ENCODE measurements at places on chromosomes 7 and 10.

DNA sequence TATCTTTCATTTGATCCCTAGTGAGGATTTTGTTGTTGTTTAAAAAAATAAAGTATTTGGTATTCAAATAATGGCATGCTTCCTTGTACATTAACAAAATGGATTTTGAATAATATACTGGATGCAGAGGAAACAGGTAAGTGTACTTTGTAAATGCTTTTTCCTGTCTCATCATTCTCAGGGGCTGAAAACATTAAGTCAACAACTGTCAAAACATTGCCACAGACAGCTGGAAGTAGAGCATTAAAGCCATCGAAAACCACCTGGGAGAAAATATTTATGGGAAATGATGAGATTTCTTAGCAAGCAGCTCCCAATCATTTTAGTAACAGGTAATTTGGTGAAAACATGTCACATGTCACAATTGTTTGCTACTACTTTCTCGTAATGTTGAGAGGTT lies 10.7 kb downstream of the TAS2R39 start:
- DNase-seq, result no peak

DNA sequence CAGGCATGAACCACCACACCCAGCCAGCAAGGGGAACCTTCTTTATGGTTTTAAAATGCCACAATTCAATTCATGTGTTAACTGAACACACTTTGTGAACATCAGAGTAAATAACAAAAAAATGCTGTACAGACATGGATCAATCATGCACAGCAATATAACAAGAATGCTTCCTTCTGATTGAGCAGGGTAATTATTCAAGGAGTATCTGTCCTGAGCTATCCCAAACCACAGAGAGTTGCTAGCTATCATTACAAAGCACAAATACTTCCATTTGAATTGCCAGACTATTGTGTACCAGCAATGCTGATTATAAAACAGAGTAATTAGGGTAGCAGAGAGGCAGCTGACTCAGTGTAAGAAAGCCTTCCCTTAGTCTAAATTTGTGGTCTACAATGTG lies 11.3 kb upstream of the RHOBTB1 start:
- no peak for DNase-seq

GRCh38 chr7:36827726-36828703 lies 103.7 kb upstream of the AOAH start:
- no peak for DNase-seq

GRCh38 chr10:57979491-57979890 lies 288.2 kb downstream of the IPMK start:
- no peak for DNase-seq

GRCh38 chr10:110857265-110858171 lies 14.2 kb upstream of the PDCD4 start:
- DNase-seq, result no peak

DNA sequence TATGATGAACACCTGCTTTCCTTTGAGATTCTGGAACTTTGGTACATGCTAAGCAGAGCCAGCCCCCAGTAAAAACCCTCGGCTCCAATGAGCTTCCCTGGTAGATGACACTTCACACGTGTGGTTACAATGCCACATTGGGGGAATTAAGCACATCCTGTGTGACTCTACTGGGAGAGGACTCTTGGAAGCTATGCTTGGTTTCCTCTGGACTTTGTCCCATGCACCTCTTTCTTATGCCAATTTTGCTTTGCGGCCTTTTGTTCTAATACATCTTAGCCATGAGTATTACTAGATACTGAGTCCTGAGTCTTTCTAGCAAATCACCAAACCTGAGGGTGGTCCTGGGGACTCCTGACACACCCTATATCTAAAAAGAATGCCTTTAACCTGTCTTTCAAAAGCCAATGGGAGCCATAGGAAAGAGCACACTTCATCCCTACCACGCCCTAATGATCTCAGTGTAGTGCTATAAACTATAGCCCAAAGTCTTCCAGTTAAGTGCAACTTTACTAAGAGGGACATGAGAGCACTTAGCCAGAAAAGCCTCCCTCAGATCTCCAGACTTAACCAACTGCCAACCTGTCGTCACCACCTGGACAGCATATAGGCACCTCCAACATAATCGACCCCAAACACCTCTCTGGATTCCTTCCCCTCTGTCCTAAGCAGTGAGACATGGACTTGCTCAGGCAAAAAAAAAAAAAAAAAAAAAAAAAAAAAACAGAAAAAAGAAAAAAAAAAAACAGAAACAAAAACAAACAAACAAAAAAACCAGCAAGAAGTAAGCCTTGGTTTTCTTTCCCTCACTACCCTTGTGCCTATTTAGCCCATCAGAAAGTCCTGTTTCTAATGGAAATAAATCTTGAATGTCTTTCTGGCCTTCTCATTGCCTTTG lies 37.4 kb downstream of the CCDC6 start:
- DNase-seq, result no peak

DNA sequence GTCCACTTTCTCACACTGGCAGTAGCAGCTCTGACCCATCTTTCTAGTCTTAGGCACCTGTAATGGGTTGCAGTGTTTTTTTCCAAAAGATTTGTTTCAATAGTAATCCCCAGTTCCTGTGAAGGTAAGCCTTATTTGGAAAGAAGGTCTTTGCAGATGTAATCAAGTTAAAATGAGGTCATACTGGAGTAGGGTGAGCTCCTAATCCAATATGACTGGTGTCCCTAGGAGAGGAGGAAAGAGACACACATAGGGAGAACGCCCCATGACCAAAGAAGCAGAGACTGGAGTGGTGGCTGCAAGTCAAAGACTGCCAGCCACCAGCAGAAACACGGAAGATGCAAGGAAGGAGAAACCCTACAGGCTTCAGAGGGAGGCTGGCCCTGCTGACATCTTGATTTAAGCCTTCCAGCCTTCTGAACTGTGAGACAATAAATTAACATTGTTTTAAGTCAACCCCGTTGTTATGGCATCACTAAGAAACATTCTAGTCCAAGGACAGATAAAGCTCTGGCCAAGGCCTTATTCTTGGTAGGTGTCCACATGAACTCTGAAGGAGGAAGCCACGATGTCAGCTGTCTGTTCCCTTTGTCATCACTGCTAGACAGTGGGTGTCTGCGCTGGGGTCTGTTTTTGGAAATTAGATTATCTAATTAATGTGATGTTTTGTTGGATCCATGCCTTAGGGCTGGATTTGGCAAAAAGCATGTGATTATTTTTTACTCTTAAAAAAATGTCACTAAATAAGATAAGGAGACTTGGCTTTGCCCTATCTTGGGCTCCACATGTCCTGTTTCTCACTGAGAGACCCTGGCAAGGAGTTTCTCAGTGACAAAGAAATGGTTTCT lies 214.9 kb downstream of the KCNMA1 start:
- no peak for DNase-seq

- no peak for DNase-seq
Measured at GRCh38 chr7:17558558-17559332, 260.3 kb downstream of the AHR start.

DNA sequence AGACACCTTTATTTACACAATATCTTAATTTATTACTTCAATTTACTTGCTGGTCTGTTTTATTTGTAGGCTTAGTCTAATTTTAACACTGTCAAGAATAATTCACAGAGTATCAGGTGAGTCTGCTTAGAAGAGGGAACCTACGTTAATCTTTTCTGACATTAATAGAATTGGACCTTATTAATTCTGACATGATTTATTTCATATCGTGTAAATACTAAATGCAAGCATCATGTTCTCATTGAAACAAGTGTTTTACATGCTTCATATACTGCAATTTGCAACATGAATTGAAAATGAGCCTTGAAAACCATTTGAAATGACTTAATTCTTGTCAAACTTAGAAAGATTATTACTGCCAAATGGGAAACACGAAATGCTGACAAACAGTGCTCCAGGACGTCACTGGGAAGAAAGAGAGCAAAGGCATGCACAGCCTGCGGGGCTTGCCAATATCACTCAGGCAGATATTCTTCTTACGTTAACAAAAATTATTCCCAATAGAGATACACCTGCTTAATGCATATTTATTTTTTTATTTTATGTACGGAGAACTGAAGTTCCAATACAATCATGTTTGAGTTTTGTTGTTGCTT lies 282.0 kb upstream of the AKR1E2 start:
- DNase-seq, result no peak

DNA sequence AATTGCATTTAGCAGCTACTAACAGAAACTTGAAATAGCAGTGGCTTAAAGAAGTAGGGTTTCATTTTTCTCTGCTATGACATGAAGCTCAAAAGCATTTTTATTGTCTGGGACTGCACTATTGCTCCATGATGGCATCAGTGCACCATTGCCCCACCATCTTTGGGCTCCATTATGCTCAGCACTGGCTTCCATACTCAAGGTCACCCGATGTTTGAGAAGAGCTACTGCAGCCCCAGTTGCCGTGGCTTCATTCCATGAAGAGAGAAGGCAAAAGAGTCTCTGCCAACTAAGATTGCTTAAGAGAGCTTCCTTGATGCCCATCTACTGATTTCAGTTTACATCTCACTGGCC lies 192.2 kb upstream of the LRGUK start:
- no peak for DNase-seq

GRCh38 chr10:3118641-3119091 lies 51.3 kb downstream of the PFKP start:
- DNase-seq, result no peak

GRCh38 chr10:117399341-117400196 lies 24.3 kb upstream of the PDZD8 start:
- DNase-seq, result no peak

DNA sequence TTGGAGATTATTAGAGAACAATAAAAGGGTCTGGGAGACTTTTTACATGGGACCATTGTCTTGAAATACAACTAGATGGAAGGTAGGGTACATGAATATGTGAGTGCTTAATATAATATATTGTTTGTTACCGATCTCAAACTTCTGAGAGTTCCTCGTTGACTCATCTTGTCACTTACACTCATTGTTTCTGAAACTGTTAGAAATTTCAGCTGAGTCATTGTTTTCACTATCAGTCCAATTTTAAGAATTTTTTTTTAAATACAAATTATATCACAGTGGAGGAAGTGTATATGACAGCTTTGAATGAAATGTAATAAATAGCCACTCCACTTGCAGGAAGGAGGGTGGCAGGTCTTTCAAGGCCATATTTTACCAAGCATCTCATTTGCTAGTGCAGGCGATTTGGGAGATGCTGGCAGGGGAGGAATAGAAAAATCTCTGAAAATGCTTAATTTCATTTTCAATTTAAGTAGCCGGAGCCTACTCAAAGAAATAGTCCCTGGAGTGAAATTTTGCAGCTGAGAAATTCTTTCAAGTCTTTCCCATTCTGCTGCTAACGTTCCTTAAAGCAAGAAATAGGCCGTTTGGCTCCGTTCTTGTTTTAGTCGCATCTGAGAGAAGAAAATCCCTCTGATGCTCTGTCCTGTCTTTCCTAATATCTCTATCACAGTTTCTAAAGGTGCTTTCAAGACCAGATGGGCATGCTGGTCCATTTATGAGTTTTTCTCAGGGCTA lies 1404.2 kb upstream of the CELF2 start:
- no peak for DNase-seq

DNA sequence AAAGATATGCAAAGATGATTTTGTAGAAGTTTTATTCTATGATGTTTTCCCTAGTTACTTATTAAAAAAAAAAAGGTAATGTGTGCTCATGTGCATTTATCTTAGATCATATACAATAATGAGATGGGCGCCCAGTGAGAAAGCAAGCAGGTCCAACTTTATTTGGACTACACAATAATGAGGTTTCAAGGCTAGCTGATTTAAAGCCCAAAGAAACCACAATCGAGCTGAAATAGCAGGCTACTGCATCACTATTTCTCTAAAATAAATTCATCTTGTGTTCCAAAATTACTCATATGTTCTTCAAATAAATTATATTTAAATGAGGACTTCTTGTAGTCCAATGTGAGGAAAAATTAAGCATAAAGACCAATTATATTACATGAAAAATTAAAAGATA lies 110.1 kb downstream of the JMJD1C start:
- no peak for DNase-seq

GRCh38 chr10:61136139-61136538 lies 192.2 kb upstream of the RHOBTB1 start:
- DNase-seq, result no peak

- no peak for DNase-seq
Measured at GRCh38 chr7:44315301-44315903, 10.0 kb downstream of the CAMK2B start.

DNA sequence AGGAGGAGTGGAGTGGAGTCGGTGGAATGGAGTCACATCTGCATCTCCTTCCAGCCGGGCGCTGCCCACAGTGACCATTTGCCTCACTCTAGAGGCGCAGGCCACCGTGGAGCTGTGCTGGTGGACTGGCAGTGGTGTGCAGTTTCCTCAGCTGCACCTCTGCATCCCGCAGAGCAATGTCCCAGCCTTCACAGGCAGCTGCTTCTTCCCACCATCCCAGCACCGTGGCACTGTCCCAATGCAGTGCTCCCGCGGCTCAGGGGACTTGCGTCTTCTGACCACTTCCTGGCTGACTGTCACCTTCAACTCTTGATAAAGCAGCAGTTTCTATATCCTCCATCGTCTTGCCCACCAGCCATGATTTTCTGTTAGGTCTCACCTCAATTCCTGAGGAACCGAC lies 90.3 kb upstream of the SFMBT2 start:
- DNase-seq, result no peak

DNA sequence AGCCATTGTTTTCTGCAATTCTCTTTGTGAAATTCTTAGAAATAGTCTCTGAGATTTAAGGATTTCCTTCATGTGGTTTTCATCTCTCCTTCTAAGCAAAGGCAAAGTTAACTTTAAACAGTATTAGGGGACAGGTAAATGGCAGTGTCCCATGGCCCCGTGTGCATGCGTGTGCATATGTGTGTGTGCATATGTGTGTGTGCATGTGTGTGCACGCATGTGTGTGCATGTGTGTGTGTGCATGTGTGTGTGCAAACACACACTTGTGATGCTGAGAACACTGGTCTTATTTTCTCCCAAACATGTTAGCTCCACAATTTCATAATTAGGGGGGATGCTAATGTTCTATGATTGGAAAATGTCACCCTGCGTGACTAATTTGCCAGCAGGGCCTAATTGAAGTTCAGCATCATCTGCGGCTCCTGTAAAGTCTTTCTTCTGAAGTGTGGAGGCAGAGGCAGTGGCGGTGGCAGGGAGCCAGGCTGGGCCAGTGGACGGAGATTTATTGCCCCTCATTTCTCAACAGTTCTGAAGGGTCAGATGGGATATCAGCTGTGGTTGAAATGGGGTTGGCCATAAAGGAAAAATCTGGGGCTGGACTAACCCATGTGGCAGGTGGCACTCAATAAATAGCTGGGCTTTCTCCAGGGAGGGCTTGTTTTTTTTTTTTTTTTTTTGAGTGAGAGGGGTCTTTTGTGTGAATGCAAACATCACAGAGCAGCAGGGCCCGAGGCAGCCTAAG lies 289.3 kb upstream of the PODXL start:
- no peak for DNase-seq

GRCh38 chr10:101438881-101439391 lies 85.0 kb downstream of the BTRC start:
- DNase-seq, result peak; percentile 40

DNA sequence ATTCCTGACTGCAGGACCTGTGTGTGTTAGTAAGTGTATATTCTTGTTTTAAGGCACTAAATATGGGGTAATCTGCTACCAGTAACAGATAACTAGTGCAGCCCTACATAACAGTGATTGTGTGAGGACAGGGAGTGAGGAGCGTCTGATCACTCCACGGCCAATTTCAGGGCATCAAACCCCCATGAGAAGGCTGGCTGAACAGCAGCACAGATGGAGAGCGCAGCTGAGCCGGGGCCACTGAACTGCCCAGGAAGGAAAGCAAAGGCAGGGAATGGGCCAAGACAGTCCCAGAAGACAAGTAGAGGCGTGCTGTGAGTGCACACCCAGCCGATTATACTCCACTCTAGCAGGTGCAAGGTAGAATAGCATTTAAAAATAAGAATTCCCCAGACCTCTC lies 157.1 kb upstream of the CHST15 start:
- no peak for DNase-seq

GRCh38 chr10:3265088-3265487 lies 92.5 kb upstream of the PITRM1 start:
- no peak for DNase-seq

GRCh38 chr10:79242620-79243152 lies 104.6 kb upstream of the PPIF start:
- peak; percentile 23 for DNase-seq

Measured in NCI-H2227 treated with DMSO at 0.1 percent for 48 hours (cell line).